AG04449 (cell line): ENCODE measurements at places on chromosomes 3 and 15.

- no peak for DNase-seq
These were observed 120.7 kb upstream of the LINGO1 start for GRCh38 chr15:77753281-77753873.

DNA sequence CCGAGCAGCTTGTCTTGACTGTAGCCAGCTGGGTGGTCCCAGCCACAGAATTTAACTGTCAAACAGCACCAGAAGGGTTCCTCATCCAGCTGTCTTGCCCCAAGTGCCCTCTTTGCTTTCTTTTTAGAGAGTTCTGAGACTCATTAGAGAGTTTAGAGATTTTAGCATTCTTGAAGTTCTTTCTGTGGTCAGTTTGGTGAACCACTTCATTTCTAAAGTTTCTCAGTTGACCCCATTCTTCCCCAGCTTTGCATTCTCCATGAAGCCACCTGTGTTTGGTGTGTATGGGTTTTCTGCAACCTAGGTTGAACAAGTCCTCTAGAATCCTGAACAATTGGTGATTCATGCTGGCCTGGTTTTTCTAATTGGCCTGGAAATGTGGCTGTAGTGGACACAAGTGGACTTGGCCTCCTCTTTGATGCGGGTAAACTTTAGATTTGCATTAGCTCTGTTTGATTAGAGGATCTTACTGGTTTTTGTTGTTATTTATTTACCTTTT lies 33.7 kb downstream of the FLNB start:
- DNase-seq, result no peak

- no peak for DNase-seq
These were observed 21.4 kb downstream of the EIF4E3 start for GRCh38 chr3:71703797-71704196.

- no peak for DNase-seq
These were observed 180.6 kb downstream of the CHL1 start for GRCh38 chr3:377158-377561.

- DNase-seq, result no peak
These were observed 2.6 kb upstream of the ZSCAN2 start for GRCh38 chr15:84598250-84598649.

DNA sequence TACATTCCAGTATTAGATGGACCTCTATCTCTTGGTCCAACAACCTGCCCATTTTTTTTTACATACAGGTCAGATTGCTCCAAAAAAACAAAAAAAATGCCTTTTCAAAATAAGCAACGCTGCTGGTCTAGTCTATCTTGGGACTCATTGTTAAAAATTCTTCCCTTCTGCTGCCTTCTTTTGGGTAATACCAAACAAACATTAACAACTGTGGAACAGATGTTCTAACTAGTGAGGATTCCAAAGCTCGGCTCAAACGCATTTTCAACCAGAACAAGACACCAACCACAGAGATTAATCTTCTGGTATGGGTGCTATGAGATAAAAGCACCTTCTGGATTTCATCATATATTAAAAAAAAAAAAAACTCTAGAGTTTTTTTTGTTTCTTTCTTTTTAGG lies 24.7 kb downstream of the ARHGAP31 start:
- peak; percentile 62 for DNase-seq

- DNase-seq, result no peak
These were observed 412 bp downstream of the SLC51A start for GRCh38 chr3:196216681-196217211.

GRCh38 chr15:46344915-46345314 lies 710.1 kb downstream of the SQOR start:
- no peak for DNase-seq

- DNase-seq, result no peak
These were observed 83.4 kb downstream of the RBPMS2 start for GRCh38 chr15:64691896-64692565.

GRCh38 chr3:118818386-118818785 lies 216.3 kb downstream of the IGSF11 start:
- peak; percentile 19 for DNase-seq
